Frontal cortex (tissue), 4 donors: ENCODE measurements at places on chromosomes 12 and 14.

DNA sequence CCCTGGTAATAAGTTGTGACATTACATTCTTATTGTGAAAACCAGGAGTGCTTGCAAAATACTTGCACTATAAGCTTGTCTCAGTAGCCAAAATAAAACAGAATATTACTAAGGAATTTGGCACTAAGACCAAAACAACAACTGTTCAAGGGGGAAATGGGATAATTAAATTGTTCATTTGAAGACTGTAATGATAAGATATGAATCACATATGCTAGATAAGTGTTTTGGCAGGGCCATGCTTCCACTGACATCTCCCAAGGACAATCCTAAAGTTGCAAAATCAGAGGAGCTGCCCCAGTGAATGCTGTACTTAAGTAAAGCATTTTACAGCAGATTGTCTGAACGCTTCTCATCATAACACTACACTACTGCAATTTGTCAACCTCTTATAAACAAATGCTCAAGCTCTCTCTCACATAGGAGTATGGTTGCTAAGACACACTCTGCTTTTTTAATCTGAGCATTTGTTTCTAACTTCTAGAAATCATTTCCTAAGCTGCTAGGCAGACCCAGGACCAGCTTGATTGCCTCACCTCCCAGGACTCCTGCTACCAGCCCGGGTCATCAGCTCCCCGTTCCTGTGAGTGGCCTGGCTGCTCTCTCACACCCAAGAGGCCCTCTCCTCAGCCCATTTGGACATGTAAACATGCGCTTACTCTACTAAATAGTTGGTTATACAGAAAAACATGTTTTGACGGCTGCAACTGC lies 191.5 kb downstream of the PAX9 start:
- DNase-seq = no peak

GRCh38 chr12:111404362-111405148 lies 1.2 kb upstream of the SH2B3 start:
- no peak for DNase-seq

GRCh38 chr14:76910371-76910890 lies 84.2 kb downstream of the LRRC74A start:
- no peak for DNase-seq

DNA sequence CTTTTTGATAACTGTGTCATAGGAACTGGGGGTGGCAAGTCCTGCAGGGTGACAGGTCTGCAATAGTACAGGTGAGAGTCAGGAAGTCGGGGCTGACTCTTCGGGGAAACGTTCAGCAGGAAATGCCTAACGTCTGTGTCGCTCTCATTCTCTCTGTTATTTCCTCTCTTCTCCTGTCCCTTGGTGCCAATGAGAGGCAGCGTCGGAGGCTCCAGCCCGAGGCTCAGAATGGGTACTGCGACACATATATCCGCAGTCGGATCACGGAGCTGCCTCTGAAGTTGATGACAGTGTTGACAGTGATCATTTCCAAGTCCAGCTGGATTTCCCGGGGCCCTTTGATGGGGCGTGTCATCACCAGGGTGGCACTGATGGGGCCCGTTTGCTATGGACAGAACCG lies 2.7 kb upstream of the TC2N start:
- no peak for DNase-seq

DNA sequence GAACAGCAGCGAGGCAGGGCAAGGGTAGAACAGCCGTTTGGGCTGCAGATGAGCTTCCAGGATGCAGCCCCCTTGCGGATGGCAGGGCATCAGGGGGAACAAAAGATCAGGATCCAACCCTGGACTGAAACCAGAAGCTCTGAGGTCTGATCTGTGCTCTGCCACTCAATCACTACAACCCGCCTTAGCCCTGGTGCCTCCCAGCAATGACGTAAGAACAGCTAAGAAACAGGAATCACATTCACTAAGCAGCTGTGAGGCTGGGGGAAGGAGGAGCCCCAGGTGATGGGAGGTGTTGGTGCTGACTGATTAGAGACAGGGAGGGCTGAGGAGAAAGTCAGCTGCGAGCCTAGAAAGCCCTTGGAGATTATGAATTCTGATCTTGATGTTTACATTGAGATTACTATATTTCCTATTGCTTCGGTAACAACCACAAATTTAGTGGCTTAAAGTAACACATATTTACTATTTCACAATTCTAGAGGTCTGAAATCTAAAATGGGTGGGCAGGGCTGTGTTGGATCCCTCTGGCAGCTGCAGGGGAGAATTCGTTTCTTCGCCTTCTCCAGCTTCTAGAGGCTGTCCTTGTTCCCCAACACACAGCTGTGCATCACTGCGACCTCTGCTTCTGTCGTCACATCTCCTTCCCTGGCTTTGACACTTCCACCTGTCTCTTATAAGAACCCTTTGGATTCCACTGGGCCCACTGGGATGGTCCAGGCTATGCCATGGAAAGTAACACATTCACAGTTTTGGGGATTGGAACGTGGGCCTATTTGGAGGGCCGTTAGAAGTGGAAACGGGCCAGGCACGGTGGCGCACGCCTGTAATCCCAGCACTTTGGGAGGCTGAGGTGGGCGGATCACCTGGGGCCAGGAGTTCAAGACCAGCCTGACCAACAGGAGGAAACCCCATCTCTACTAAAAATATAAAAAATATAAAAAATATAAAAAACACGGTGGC lies 6.1 kb upstream of the CD9 start:
- DNase-seq = no peak

- DNase-seq = no peak
These were observed 114.0 kb upstream of the SLC38A2 start for GRCh38 chr12:46486588-46486987.

- DNase-seq = peak; percentile 72
These were observed 17.4 kb upstream of the GALNT16 start for GRCh38 chr14:69242311-69243224.
